ENCODE measurements at places on chromosomes 12 and 14. TPM values are rescaled to one million over a fixed set of nuclear protein-coding genes. Genes with fewer than 3 reads are reported as not detected.

The ESRRB gene
- not detected for total RNA-seq

- DNase-seq: no peak
These were observed 466.5 kb upstream of the SOX5 start for GRCh38 chr12:24415934-24416333.

DNA sequence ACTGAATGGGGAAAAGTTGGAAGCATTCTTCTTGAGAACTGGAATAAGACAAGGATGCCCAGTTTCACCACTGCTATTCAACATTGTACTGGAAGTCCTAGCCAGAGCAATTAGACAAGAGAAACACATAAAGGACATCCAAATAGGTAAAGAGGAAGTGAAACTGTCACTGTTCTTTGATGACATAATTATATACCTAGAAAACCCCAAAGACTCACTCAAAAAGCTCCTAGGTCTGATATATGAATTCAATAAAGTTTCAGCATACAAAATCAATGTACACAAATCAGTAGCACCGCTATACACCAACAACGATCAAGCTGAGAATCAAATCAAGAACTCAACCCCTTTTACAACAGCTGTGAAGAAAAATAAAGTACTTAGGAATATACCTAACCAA is 157.3 kb upstream of the DDHD1 start:
- DNase-seq: no peak

GRCh38 chr12:88469154-88469553 is 111.1 kb downstream of the KITLG start:
- no peak for DNase-seq

DNA sequence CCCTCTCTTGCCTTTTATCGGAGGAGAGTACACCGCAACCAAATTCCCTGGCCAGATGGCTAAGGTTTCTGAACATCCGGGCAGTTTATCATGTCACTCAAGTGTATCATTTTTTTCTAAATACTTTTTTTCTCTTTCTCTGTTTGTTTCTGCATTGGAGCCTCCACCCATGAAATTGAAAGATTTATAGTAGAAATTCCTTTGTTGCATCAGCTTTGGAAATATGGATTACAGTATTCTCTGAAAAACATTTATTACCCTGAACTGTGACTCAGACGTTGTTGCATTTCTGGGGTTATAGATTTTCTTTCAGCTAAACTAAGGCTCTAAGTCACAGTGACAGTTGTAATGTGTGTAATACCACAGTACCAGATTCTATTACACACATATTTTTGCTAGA is 187.0 kb downstream of the SPTSSA start:
- DNase-seq: no peak

Data from SK-MEL-5 (cell line).